ENCODE measurements at places on chromosomes 3 and 15.
A peak's percentile ranks its signal among the peaks of the same experiment; 100 is the strongest.

DNA sequence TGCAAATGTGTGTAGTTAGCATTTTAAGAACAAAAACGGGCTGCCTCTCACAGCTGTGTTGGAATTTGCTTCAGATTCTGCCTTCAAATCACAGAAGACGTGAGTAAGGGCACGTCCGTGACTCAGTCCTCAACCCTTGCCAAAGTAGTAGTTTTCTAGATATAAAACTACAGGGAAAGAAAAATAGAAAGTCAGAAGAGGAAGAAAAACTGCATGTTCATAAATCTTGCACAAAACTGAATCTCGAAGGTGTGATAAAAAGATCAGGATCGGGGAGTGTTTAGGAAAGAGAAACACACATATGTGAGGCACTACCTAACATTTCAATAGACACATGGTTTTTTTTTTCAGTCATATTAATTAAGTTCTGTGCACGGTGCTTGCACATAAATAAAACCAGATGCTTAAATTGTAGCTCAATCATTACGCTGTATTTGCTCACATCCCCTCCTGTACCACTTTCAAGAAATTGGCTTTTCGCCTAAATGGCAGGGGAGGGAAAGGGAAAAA lies 71.7 kb downstream of the P3H2 start:
- peak; percentile 69 for DNase-seq

- no peak for DNase-seq
Measured at GRCh38 chr3:141448606-141449220, 38.1 kb upstream of the RASA2 start.

- no peak for DNase-seq
Measured at GRCh38 chr3:76310667-76311066, 525.3 kb upstream of the ZNF717 start.

- DNase-seq: no peak
Measured at GRCh38 chr15:89117790-89118189, 29.5 kb downstream of the ABHD2 start.

GRCh38 chr3:122488262-122488973 lies 26.3 kb downstream of the KPNA1 start:
- DNase-seq: no peak

GRCh38 chr15:39056357-39056756 lies 491.7 kb upstream of the RASGRP1 start:
- DNase-seq: peak; percentile 27

GRCh38 chr3:180176059-180176458 lies 139.3 kb upstream of the PEX5L start:
- DNase-seq: no peak

DNA sequence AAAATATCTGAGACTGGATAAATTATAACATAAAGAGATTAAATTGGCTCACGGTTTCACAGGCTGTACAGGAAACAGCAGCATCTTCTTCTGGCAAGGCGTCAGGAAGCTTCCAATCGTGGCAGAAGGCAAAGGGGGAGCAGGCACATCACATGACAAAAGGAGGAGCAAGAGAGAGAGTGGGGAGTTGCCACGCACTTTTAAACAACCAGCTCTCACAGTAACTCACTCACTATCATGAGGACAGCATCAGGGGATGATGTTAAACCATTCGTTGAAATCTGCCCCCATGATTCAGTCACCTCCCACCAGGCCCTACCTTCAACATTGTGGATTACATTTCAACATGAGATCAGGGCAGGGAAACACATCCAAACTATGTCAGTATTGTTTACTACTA lies 114.5 kb upstream of the SPATA16 start:
- no peak for DNase-seq

DNA sequence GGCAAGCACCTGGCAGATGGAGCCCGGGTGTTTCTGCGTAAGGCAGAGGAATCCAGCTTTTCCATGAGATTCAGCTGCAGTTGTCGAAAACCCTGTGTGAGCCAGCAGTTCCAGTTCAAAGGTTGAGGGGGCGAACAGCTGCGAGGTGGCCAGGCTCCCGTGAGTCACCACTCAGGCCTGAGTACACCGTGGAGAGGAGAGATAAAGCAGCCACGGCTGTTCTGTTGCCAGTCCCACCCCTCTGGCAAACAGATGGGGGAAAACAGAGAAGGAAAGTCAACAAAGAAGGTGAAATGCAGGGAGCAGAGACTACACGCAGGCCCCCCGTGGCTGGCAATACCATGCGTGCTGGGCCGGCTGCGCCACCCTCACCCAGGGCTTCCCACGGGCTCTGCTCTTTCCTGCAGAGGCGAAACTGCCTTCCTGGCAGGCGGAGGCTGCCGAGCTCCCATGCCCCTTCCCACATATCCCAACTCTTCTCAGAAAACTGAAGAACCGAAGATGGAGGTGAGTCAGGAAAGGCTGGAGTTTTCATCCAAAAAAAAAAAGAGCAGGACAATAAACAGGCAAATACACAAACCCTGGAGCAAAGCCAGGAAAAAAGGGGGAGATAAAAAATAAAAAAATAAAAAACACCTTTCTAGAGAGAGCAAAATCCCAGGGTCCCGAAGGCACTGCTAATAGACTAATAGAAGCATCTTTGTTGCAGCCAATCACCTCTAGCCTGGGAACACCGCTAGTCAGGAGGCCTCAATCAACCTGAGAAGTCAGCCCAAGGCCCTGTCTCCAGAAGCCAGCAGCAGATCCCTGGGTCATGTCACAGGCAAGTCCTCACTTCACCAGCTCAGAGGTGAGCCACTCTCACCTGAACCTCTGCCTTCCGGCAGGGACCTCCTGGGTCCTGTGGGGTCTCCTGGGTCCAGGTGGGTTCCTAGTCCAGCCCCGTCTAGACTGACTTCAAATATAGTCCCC lies 37.7 kb downstream of the FAM174B start:
- peak; percentile 45 for DNase-seq

- no peak for DNase-seq
Measured at GRCh38 chr3:57598765-57599360, 1.7 kb upstream of the ARF4 start.

GRCh38 chr3:134363381-134363755 lies 10.9 kb downstream of the AMOTL2 start:
- peak; percentile 28 for DNase-seq

- no peak for DNase-seq
Measured at GRCh38 chr15:47866446-47866845, 149.1 kb downstream of the SEMA6D start.

GRCh38 chr3:97235611-97236315 lies 421.4 kb downstream of the EPHA6 start:
- DNase-seq: no peak

GRCh38 chr3:42490243-42490642 lies 12.2 kb upstream of the VIPR1 start:
- peak; percentile 82 for DNase-seq

DNA sequence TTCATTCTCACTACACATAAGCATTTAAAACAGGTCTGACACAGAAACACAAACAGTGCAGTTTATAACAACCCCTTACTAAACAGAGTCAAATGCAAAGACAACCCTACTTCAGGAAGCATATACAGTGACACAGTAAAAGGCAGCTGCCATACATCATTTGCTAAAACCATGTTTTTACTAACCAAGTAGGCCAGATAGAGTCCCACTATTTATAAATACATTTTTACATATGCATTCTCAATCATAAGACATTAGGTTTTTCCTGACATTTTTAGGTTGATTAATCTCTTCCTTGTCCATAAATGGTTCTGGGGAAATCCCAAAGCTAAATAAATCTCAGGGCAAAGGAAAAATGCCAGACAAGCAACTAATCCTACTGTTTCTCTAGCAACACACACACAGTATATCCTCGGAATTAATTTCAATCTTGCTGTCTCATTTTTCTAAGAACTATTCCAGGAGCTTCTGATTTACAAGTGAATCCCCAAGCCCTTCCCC lies 39.0 kb downstream of the CHAC1 start:
- no peak for DNase-seq

DNA sequence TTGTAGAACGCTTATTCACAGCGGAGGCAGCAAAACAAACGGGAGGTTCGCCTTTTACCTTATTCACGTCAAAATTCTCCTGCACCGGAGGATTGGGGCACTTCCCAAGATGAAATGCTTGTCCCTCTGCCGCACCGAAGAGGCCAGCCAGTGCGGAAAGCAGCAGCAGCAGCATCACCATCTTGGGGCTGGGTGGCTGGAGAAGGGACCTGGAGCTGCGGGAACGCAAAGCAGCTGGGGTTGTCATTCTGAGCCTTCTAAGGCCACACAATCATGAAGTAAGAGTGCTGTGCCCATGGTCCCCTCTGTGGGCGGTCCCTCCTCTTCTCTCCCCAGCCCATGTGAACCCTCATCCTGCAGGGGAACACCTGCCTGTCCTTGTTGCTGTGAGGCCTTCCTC lies 4.5 kb downstream of the APOD start:
- no peak for DNase-seq

- DNase-seq: no peak
Measured at GRCh38 chr3:131048030-131048429, 21.4 kb downstream of the NEK11 start.

- DNase-seq: peak; percentile 12
Measured at GRCh38 chr3:100213891-100214573, 46.8 kb upstream of the TBC1D23 start.

GRCh38 chr3:9396301-9396631 lies 1.1 kb upstream of the SETD5 start:
- DNase-seq: peak; percentile 97

DNA sequence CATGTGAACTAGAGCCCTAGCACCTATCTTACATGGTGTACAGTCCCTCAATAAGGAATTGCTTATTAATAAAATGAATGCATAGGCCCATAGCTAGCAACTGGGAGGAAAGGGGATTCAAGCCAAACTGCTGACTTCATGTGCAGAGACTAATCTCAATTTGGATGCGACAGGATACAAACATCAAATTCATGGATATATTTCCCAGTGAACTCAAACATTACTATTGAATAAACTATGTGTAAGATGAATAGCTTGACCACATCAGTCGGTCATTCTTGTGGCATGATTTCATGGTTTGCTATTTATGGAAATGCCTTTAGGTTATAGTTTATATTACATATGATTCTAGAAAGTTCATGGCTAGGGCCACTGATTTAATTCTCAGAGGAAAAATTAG lies 268.6 kb upstream of the SLITRK3 start:
- DNase-seq: peak; percentile 53

GRCh38 chr3:159848348-159849118 lies 140.1 kb upstream of the IL12A start:
- DNase-seq: no peak

DNA sequence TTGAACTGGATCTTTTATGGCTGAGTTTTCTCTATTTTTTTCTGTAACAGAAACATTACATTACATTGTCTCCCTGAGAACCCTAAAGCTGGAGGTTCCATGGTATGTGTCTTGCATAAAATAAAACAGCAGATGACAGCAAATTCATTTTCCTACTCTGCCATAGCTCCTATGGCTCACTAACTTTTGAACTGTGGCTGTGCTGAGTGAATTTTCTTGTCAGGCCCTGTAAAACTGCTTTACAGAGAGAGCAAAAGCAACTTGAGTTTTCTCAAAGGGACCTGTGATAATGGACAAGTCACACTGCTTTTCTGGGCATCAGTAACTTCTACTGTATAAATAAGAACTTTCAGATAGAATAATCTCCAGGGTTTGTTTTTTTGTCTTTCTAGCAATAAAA lies 129.9 kb upstream of the TSC22D2 start:
- DNase-seq: no peak

GRCh38 chr15:64426845-64427465 lies 33.4 kb upstream of the ZNF609 start:
- DNase-seq: no peak

DNA sequence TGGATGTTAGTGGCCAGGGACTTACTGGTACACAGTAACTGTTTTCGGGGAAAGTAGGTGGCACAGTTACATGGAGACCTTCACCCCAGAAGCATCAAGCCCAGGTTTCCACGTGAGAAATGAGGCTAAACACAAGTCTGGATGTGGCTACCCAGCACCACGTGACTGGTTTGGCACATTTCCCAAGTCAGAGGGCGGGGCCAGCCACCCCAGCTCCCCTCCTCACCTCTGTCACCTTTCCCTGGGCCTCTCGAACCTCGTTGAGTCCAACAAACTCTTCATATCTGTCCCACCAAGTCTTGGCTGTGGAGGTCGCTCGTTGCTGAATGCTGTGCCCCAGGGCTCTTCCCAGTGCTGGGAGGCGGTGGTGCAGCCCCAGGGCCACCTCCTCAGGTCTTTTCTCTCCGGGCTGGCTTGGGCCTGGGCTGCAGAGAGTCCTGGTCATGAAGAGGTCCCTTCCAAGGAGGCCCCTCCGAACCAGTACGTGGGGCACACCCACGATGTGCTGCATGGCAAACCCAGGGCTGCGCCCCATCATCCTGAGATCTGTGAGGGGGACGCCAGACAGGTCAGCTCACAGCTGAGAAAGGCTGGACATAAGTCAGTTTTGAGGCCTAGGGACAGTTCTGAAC lies 4.8 kb upstream of the PLXNB1 start:
- DNase-seq: no peak

- DNase-seq: peak; percentile 76
Measured at GRCh38 chr15:38843736-38844590, 279.3 kb upstream of the RASGRP1 start.

- DNase-seq: no peak
Measured at GRCh38 chr3:194961571-194961970, 275.9 kb downstream of the FAM43A start.

- DNase-seq: no peak
Measured at GRCh38 chr3:12946649-12947316, 105.4 kb upstream of the RPL32 start.

- DNase-seq: no peak
Measured at GRCh38 chr15:43930079-43930478, 103.3 kb downstream of the WDR76 start.

All from kidney tubule cell (primary cell).